ENCODE measurements at places on chromosomes 3 and 15. TPM values are rescaled to one million over a fixed set of nuclear protein-coding genes. Genes with fewer than 3 reads are reported as not detected.

TMIE gene
- 2.0 TPM for total RNA-seq

SST gene
- total RNA-seq: 17.9 TPM

GOLGA8O gene
- under 0.01 TPM for total RNA-seq

LRRIQ4 gene
- 0.49 TPM for total RNA-seq

VWA5B2 gene
- 1.7 TPM for total RNA-seq

ABHD2 gene
- 51.6 TPM for total RNA-seq

CIB2 gene
- total RNA-seq: 23.6 TPM

ARGFX gene
- total RNA-seq: not detected

CCDC191 gene
- total RNA-seq: 3.4 TPM

MCTP2 gene
- total RNA-seq: 0.74 TPM

CCR5 gene
- total RNA-seq: not detected
